Right renal pelvis (tissue), 4 donors: ENCODE measurements at places on chromosomes 11 and 22. TPM values are rescaled to one million over a fixed set of nuclear protein-coding genes. Genes with fewer than 3 reads are reported as not detected.

The OR2AG2 gene
- polyA plus RNA-seq = 0.08 TPM

DNA sequence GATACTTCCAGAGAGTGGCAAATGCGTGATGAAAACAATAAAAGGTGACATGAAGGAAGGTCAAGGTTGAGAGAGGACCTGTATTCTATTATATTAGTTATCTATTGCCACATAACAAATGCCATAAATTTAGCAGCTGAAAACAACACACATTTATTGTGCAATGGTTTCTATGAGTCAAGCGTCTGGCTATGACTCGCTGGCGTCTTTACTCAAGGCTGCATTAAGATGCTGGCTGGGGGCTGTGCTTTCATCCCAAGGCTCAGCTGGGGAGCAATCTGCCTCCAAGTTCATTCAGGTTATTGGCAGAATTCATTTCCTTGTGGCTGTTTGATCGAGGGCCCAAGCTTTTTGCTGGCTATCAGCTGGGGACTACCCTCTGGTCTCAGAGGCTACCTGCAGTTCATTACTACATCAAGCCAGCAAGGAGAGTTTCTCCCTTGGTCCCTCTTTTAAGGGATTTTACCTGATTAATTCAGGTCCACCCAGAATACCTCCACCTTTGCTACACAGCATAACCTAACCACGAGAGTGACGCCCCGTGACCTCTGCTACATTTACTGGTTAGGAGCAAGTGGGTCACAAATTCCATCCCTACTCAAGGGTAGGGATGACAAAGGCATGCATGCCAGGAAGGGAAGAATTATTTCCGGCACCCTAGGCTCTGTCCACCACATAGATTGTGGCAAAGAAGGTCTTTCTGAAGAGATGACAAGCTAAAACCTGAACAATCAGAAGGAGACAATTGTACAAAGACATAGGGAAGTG is 549.1 kb downstream of the MN1 start:
- no peak for DNase-seq

DNA sequence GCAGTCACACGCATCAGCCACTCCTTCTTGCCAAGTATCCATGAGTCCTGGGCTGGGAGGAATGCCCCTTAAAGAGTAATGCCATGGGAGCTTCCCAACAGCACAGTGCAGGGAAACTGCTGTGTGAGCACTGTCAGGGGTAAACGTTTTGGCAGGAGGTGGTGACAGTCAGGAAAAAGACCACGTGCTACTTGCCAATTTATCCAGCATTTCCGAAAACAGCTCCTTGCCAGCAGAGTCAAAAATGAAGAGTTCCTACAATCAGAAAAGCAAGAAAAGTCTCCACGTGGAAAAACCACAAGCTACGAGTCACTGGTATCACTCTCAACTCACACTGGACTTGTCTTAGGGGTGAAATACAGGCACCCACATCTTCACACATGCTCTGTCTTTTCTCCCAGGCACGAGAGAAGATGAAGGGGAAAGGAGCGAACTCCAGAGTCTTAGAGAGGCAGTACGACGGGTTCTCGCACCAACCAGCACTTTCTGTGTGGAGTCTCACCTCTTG is 9.9 kb downstream of the IFT27 start:
- no peak for DNase-seq

GRCh38 chr11:131099013-131099412 is 182.7 kb upstream of the SNX19 start:
- DNase-seq = no peak
